Activated CD4-positive, alpha-beta T cell treated with anti-CD3 and anti-CD28 coated beads, Interleukin-2, amount 50 U/mL, for 48 hours (primary cell): ENCODE measurements at places on chromosomes 6 and 20.

DNA sequence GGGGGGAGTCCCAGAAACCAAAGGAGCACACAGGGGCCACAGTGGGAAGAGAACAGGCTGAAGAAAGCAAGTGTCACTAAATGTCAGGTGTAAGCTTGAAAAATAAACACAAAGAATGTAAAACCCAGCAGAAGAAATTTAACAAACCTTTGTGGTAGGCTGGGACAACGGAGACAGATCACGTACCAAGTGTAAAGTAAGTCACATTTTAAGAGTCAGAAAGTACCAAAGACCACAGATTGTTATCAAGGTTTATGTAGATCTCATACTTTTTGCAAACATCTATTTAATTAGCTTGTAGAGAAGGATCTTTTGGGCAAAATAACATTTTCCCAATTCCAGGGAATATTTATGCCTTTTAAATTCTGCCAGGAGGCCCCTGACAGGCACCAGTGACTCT, 1.6 kb downstream of the CLIC5 start:
- DNase-seq: no peak

- DNase-seq: no peak
Observed at GRCh38 chr20:12058216-12058615, 140.5 kb downstream of the BTBD3 start.

GRCh38 chr6:92767101-92767500, 652.3 kb downstream of the EPHA7 start:
- DNase-seq: no peak

DNA sequence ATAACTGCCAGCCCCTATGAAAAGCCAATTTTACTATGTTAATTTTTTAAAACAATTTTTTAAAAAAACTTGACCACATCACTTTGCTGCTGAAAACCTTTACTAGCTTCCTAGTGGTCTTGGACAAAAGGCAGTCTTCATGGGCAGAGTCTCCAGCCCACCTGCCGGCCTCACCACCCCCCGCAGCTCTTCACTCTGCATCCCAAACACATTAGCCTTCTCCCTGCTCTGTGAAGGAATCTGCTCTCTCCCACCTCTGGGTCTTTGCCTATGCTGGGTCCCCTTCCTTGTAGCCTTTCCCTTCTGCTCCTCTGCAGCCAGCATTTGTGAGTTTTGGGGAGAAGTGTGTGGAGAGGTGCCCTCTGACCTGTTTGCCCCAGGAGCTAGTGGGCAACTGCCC, 170.7 kb upstream of the MLN start:
- no peak for DNase-seq

GRCh38 chr6:30219244-30219643, 6.0 kb upstream of the TRIM26 start:
- peak; percentile 68 for DNase-seq

- peak; percentile 47 for DNase-seq
Observed at GRCh38 chr6:26175428-26176181, 88.4 kb downstream of the HFE start.

DNA sequence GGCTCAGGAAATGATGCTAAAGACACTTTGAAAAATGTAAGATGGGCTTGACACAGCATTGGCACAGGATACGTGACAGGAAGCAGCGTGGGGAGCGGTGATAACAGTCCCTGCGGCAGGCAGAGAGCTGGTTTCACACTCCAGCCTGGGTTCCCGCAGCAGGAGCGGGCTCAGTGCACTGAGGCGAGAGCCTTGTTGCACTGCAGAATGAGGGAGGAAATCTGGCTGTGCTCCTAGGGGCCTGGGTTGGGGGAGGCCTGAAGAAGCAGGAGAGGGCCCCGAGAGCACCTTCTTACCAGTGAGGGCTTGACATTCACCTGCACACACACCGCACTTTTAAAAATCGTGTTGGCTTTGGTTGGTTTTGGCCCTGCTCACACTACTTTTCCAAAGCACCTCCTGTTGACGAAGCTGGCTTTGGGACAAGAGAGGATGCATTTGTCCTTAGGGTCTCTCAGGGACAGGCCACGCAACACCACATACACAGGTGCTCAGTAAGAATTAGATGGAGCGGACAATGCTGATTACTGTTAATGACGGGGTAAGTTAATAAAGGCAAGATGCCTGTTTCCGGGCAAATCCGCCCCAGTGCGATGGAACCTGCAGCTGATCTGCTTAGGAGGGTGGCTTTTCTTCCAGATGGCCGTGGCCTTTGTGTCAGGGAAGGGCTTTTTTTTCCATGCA, 49.4 kb upstream of the ARMC2 start:
- peak; percentile 70 for DNase-seq

GRCh38 chr6:36855750-36856149, 16.5 kb upstream of the CPNE5 start:
- DNase-seq: no peak

DNA sequence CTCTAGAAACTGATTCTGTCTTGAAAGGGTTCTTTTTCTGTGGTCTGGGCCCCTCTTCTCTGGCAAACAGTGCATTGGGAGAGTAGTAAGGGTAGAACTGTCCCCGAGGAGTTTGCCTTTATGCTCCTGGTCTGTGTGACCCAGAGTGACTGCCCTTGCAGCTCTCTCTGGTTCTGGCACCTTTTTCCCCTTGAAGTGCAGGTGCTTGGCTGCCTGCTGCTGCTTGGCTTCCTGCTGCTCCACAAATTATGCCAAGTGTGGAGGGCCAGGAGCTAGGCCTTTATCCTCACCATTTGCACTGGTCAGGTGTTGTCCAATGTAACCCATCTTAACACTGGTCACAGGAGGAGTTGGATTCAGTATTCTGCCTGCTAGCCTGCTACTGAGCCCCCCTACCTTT, 11.2 kb downstream of the KIZ start:
- no peak for DNase-seq

- no peak for DNase-seq
Observed at GRCh38 chr6:14317387-14317970, 199.9 kb downstream of the CD83 start.

DNA sequence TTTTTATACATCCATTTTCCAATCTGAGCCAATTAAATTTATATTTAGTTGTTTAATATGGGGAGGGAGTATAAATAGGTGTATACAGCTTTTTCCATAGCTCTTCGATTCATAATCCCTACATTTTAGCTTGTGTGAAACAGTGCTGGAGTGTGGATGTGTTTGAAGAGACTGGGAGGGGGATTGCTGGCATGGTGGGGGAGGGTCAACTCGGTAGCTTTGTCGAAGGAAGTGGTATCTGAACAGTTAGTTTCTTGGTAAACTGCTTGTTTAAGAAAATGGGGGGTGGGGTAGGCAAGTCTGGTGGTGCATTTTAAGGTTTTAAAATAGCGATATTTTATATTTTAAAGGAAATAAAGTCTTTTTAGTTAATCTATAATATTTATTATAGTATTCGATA, 1.4 kb upstream of the LIN28B start:
- no peak for DNase-seq

GRCh38 chr6:11604215-11604614, 66.7 kb downstream of the TMEM170B start:
- no peak for DNase-seq

DNA sequence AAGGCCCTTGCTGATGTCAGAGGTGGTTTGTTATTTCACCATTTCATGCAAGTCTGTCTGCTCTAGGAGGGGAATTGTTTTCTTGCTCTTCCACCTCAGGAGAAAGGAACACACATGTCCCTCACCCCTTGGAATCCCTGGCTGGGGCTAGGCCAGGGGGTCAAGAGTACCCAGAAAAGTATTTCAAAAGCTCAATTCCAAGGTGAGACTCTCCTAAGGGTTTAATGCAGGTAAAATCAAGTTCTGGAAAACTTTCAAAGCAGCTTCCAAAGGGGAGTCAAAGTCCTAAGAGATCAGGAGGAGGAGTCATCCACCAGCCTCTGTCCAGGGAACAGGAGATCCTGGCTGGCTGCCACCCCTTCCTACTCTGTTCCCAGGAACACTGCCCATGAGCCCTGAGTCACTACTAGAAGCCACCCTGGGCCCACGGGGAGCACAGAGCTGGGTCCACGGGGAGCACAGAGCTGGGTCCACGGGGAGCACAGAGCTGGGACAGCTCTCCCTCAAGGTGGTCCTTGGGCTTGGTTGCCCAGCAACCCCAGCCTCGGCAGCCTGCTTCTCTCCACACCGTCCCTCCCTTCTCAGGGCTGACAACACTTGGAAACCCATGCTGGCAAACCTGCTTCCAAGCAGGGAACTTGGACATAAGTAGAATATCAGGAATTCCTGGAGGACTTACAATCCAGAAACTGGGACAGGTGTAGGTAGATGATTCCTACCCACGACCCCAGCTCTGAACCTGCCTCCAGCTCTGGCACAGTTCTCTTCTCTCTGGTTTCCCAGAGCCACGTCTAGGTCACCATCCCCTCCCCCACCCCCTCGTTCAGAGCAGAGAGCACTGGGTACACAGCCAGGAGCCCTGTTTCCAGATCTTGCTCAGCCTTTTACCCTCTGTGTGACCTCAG, 35.3 kb upstream of the CDKN1A start:
- no peak for DNase-seq

GRCh38 chr20:46894579-46894958, at the start of gene EYA2:
EYA2 (plus strand) TSS chr20:46894843; CDS start chr20:46990011, 95,168 bp downstream.
- no peak for DNase-seq

- no peak for DNase-seq
Observed at GRCh38 chr6:156703719-156704118, 73.5 kb upstream of the ARID1B start.

GRCh38 chr6:117513778-117514365, 31.4 kb downstream of the DCBLD1 start:
- no peak for DNase-seq

GRCh38 chr6:127843582-127843981, 57.3 kb downstream of the THEMIS start:
- no peak for DNase-seq

- no peak for DNase-seq
Observed at GRCh38 chr6:56227071-56227879, 20.1 kb downstream of the COL21A1 start.

- peak; percentile 16 for DNase-seq
Observed at GRCh38 chr6:99605074-99605734, 1.4 kb upstream of the PRDM13 start.

DNA sequence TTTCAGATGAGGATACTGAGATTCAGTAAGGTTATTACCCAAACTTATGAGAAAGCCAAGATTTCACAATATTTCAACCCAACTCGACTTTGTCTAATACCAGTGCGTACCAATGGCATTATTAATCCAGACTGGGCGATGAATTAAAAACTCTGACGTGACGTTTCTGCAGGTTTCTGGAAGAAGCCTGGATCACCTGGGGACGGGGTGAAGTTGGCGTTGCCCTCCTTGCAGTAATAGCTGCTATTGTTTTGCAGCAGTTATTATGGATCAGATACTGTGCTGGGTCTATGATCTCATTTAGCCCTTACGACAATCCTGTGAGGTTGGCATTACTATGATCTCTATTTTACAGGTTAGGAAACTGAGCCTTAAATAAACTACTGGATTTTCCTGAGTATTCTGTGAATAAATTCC, 569 bp upstream of the CDC5L start:
- no peak for DNase-seq

- no peak for DNase-seq
Observed at GRCh38 chr6:36834576-36835341, 4.5 kb downstream of the CPNE5 start.

- DNase-seq: no peak
Observed at GRCh38 chr6:46628976-46629375, 23.6 kb downstream of the CYP39A1 start.

DNA sequence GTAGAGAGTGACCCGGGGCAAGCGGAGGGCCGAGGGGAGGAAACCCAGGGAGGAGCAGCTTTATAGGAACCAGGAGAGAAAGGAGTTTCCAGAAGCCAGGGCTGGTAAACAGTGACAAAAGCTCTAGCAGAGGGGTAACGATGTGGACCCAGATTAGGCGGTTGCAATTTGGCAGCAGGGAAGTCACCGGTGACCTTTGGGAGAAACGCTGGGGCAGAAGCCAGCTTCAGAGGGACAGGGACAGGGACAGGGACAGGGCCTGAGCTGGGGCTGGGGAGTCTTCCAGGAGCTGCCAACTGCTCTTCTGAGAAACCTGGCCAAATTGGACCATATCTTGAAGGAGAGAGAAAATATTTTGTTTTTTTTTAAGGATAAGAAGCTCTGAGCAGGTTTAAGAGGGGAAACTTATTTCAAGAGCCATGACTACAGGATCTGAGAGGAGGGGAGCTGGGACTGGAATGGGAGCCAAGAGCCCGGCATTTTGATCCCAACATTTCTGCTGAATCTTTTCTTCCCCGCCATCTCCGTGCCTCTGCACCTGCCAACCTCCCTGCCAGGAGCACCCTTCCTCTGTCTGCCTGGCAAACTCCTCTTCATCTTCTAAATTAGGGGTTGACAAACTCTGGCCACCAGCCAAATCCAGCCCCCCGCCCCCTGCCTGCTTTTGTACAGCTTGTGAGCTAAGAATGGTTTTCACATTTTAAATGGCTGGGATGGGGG, 22.6 kb upstream of the PREX1 start:
- DNase-seq: no peak

- DNase-seq: no peak
Observed at GRCh38 chr20:2626853-2627541, 25.4 kb upstream of the NOP56 start.

- DNase-seq: peak; percentile 19
Observed at GRCh38 chr6:169589293-169589692, 112.5 kb downstream of the WDR27 start.

GRCh38 chr6:153401751-153402150, 270.7 kb upstream of the RGS17 start:
- DNase-seq: no peak

DNA sequence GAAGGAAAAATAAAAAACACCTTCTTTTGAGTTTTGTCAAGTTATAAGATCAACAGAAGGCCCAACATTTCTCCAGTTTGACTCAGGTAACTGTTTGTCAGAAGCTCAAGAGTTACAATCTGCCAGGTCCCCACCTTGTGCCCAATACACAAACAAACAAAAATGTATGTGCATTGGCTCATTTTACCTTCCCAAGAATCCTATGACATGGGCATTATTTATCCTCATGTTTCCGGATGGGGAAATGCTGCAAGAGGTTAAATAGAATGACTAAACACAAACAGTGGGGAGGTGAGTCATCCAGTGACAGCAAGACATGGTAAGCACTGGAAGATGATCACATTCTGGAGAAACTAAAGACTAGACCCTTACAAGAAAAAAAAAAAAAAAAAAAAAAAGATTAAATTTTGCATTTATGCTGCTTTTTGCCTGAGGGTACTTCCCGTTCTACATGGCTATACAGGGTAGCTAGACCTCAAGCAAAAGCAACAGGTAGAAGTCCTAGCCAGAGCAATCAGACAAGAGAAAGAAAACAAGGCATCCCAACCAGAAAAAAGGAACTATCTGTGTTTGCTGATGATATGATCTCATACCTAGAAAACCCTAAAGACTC, 23.6 kb upstream of the ANKRD60 start:
- no peak for DNase-seq

GRCh38 chr6:39367700-39368099, 45.2 kb upstream of the KCNK16 start:
- DNase-seq: no peak
